ENCODE measurements at places on chromosomes 1 and 21.

DNA sequence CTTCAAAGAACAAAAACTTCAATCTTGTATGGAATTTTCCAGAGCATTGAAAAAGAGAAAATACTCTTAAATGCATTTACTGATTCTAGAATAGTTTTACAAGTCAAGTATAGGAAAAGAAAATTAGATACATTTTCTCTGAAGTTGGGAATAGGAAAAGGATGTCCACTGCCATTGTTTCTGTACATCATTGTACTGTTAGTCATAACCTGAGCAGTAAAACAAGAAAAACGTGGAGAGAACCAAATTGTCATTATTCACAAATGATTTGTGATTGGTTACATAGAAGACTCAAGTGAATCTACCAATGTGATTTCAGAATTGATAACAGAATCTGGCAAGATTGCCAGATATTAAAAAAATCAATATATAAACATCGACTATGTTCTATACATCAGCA lies 27.4 kb downstream of the PRKACB start:
- DNase-seq: no peak

DNA sequence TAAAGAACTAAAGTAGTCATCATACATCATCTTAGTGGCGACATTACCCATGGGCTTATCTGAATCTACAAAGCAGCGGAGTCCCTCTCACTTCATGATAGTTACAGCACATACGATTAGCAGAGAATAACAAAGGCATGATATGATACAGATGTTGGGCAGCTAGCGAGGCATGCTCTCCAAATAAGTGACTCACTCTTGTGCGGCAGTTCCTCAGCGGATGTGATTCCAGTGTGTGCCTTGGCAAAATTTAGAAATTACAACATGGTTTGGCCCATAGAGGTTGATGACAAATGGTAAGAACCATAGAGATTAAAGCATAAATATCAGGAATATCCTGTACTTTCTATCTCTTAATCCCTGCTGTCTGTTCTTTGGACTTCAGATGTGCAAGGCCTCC lies 48.1 kb upstream of the PAXBP1 start:
- peak; percentile 84 for DNase-seq

- DNase-seq: no peak
Measured at GRCh38 chr1:117501281-117501680, 104.6 kb upstream of the TENT5C start.

- DNase-seq: no peak
Measured at GRCh38 chr21:46326110-46326703, 2.3 kb downstream of the PCNT start.

- no peak for DNase-seq
Measured at GRCh38 chr1:234559152-234559901, 50.7 kb downstream of the IRF2BP2 start.

- DNase-seq: no peak
Measured at GRCh38 chr1:160981584-160982411, 27.2 kb upstream of the ITLN2 start.

- no peak for DNase-seq
Measured at GRCh38 chr1:224383218-224383617, 26.5 kb downstream of the CNIH4 start.

- DNase-seq: no peak
Measured at GRCh38 chr1:61626816-61627215, 98.1 kb downstream of the TM2D1 start.

- DNase-seq: no peak
Measured at GRCh38 chr1:33687000-33687399, 176.9 kb upstream of the HMGB4 start.

DNA sequence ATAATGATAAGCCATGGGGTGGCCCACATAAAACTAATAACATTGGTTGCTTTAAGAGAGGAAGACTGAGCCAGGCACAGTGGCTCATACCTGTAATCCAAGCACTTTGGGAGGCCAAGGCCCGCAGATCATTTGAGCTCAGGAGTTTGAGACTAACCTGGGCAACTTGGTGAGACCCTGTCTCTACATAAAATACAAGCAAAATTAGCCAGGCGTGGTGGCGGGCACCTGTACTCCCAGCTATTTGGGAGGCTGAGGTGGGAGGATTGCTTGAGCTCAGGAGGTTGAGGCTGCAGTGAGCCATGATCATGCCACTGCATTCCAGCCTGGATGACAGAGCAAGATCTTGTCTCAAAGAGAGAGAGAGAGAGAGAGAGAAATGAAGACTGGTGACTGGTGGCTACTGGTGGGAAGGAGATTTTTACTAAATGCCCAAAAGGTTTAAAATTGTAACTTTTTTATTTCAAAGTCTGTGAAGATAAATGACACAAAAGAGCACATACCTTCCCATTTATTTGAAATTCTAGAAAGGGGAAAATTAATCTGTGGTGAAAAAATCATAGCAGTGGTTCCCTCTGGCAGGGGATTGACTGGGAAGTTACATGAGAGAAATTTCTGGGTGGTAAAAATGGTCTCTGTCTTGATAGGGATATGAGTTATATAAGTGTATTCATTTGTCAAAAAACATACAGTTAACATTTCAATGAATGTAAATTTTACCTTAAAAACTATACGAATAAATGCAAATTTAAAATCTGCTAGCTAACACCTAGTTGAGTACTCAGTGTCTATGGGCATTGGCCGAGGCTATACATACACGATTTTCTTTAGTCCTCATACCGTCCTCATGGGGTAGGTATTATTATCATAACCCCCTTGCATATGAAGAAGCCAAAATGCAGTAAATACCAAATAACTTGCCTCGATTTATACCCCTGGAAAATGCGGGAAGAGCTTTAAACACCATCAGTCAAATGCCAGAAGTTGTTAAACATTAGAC lies 2.2 kb upstream of the NBPF1 start:
- DNase-seq: no peak

- no peak for DNase-seq
Measured at GRCh38 chr1:10084045-10084444, 51.3 kb downstream of the UBE4B start.

GRCh38 chr21:41877901-41878830 lies 978 bp downstream of the PRDM15 start:
- DNase-seq: peak; percentile 75

Data from GM03348 (cell line).